GM10248 (cell line): ENCODE measurements at places on chromosomes 1 and 21.

GRCh38 chr1:44273560-44274350, 60.5 kb downstream of the DMAP1 start:
- DNase-seq: no peak

- DNase-seq: no peak
Observed at GRCh38 chr1:27361044-27361402, 5.7 kb downstream of the MAP3K6 start.

DNA sequence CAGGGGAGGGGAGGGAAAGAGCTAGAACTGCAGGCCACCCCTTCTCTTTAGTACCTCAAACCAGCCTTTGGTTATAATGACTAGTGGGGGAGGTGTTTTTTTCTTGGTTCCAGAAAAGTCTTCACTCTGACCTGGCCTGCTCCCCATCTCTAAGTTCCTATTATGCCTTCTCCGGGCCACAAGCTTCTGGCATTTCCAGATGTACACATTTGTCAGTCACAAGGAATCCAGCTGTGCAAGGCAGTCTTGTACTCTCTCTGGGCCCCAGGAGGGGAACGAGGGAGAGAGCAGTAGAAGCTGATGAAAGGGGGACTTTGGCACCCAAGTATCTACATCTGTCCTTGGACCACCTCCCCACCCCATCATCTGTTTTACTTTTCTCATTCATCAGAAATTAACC, 2.7 kb upstream of the FALEC start:
- no peak for DNase-seq

DNA sequence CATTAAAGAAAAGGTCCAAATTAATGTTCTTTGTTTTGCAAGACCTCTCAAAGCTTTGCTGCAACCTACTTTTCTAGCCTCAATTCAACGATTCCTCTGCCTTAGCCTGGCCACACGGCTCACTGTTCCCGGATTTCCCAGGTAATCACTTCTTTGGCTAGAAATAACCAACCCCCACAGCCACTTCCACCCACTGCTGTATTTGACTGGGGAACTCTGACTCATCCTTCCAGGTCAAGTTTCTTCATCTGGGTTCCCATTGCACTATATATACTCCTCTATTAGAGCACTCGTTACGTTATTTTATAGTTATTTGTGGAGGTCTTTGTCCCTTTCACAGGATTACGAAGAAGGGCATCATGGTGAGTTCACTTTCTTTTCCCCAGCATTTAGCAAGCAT, 185.9 kb downstream of the CACNA1E start:
- DNase-seq: no peak

GRCh38 chr1:247908766-247909165, 11.3 kb upstream of the OR2T8 start:
- DNase-seq: no peak

DNA sequence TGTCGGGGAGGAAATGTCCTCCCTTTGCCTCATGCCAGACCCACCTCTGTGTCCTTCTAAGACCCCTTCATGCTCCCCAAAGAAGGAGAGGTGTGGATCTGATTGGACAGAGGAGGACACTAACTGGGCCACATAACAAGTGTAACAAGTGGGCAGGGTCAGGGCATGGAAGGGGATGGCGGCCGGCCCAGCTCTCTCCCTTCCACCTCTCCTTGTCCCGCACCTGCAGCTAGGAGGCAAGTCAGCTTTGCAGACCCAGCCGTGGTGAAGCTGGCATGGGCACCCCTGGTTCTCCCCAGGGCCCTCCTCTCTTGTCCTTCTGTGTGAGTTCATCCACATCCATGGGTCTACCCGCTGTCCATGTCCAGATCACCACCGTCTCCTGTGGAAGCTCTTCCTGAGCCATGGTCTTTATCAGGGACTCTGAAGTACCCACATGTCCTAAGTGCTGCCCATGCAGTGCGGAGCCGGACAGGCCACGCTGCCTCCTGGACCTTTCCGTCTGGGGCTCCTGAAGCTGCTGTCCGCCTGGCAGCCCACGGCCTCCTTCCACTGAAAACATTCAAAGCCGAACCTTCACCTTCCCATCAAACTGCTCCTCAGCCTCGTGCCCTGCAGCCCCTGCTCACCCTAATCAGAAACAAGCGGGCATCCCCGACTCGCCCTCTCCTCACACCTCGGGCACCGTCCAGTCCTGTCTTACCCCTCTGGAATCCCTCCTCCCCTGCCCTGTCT, 460.5 kb downstream of the PTPRU start:
- no peak for DNase-seq

GRCh38 chr1:66460776-66461175, 73.2 kb upstream of the SGIP1 start:
- DNase-seq: no peak

DNA sequence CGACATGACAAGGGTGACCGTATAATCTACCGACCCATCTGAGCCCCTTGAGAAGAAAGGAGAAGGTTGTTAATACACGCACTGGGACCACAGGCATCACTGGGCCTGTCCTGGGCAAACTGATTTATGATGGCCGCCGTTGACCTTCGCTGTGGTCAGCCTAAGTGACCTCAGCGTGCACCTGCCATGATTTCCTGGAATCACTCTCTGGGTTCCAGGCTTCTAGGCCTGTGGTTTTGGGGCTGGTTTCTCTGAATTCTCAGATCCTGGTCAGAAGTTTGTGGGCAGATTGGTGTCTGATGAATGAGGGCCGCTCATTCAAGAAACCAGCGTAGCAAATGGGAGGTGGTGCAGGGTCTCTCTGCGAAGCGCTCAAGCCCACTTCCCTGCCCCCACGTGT, 64.0 kb downstream of the SIK1 start:
- no peak for DNase-seq

DNA sequence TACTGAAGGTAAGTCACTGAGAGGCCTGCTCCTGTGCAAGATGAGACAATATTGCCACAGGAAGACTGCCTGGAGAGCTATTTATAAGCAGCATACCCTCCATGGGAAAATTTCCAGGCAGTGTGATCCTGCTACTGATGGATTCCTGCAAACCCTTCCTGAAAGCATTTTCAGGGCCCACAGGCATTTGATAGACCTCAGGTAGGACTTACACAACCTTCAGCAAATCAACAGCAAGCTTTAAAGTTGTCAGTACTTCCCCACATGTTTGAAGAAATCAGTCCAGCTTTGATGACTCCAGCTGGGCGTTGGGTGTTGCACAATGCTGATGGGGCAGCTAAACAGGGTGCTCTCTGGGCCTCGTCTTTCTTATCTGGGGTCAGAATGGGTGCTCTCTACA, 108.8 kb downstream of the PLXNA2 start:
- DNase-seq: no peak

DNA sequence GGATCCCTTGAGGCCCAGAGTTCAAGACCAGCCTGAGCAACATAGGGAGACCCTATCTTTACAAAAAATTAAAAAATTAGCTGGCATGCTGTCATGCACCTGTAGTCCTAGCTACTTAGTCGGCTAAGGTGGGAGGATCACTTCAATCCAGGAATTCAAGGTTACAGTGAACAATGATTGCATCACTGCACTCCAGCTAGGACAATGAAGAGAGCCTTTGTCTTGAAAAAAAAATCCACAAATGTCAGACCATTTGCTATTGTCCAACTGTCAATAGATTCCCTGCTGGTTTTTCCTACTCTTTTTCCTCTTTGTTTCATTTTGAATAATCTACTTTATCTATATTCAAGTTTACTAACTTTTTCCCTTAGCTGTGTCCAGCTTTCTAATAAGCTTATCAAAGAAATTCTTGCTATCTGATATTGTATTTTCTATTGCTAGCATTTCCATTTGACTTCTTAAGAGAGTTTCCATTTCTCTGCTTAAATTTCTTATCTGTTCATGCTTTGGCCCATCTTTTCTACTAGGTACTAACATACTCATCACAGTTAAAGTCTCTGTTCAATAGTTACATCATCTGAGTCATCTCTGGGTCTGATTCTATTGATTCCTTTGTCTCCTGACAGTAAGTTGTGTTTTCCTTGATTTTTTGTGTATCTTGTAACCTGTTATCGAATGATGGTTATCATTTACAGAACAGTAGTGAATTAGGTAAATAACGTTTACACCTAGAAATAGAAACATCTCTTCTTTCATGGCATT, 14.8 kb downstream of the MT1HL1 start:
- no peak for DNase-seq

DNA sequence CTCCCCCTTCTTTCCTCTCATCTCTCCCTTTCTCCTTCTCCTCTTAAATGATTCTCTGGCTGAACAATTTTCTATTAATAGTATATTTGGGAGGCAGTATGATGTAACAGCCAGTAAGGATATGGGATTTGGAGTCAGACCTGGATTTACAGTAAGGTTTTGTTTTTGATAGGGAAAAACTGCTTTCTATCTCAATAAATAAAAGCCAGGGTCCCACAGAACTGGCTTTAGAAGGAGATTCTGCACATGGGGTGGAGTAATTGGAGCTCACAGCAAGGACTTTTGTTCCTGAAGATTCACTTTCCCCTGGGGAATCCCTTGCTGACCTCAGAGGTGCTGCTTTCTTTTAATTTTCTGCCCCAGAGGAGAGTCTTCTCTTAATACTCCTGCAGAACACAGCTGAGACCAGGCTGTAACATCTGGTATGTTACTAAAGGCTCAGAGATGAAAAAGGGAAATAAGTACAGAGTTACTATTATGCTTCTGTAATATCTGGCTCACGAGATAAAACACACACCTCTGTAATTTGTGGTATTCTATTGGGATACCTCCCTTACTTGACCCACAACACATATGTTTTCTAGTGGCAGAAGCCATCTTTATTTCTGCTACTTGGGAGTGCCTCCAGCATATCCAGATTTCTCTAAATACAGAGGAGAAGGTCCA, 13.4 kb downstream of the EPB41 start:
- no peak for DNase-seq

GRCh38 chr1:118116909-118117308, 68.1 kb downstream of the SPAG17 start:
- no peak for DNase-seq

- DNase-seq: no peak
Observed at GRCh38 chr1:58818976-58819375, 35.1 kb upstream of the JUN start.

DNA sequence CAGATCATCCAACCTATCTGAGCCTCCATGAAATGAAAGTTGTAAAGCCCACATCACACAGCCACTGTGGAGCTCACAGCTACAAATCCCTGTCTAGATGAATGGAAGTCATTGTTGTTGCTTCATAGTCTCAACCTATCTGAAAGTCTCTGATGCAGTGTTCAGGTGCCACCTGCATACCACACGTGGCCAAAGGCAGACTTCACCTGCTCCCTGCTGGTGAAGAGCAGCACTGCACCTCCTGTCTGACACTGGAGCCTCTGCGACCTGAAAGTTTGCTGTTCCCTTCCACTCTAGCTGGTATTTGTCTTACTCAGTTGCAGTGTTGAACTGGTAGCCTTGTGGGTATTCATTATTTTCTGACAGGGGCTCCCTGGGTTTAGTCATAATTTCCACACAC, 18.4 kb downstream of the LORICRIN start:
- peak; percentile 62 for DNase-seq

DNA sequence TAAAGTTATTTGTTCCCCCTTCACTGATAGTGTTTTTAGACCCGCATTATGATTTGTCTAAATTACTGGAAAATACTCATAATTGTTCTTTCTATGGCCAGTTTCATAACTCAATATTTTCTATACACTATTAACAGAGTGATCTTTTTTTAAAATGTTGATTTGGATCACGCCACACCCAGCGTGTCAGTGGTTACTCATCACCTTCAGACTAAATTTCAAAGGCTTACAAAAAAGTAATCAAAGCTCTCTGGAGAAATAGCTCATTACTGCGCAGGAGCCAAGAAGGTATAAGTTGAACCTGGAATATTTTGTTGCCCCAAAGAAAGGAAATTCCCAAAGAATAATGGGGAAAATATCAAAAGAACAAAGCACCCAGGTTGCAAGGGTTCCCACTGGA, 104.9 kb downstream of the EVI5 start:
- no peak for DNase-seq

DNA sequence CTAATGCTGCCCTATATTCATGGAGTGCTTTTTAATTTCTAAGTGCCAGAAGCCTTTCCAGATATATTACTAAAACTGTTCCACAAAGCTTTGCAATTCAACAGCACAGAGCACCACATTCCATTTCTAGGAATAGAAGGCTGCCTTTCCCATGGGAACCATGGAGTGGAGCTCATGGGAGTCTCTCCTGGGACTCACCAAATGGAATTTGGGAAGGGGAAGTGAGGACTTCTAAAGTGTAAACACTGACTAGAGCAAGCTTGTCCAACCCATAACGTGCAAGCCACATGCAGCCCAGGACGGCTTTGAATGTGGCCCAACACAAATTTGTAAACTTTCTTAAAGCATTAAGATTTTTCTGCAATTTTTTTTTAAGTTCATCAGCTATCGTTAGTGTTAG, 190.4 kb upstream of the TNR start:
- no peak for DNase-seq

GRCh38 chr21:14864211-14865021, 200.4 kb downstream of the NRIP1 start:
- peak; percentile 48 for DNase-seq

GRCh38 chr1:84541679-84542078, 32.6 kb downstream of the CTBS start:
- DNase-seq: no peak

DNA sequence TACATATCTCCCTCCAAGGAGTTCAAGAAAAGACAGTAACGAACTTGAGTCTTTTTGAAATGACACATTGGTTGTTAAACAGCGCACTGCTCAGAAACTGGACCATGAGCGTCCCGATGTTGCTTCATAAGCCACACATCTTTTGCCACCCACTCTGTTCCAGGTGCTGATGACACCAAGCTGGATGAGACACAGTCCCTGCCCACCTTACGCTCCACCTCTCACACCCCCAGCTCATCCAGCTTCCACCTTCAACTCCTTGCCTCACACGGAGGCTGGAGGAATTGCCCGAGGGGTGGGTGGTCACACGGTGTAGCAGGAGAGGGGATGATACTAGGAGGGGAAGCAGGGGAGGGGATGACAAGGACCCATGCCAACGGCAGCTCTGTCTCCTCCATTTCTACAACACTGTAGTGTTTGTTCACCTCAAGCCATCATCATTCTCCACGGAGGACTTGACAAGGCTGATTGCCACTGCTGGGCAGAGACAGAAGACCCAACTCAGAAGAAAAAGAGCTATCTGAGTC, 148.5 kb upstream of the TNR start:
- no peak for DNase-seq

DNA sequence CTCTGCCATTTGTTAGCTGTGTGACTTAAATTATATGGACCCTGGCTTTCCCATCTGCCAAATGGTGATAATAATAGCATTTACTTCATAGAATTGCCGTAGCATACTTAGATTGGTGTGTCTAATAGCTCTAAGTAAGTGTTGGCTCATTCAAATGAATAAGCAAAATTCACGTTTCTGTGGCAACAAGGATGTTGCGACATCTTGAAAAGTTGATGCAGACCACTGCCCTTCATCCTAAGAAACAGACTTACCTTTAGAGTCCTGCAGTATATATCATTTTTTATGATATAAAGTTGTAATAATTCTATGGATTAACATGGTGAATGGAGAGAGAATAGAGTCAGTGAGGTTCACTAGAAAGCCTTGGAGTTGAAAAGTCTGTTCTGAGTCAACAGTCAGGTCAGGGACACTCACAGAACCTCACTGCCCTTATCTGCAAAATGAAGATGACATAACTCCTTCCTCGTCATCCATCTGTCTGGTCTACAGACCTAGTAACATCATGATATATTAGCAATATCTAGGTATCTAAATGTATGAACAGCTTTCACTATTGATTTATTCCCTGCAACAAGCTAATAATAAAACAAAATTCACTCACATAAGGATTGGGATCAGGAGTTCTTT, 167.3 kb upstream of the C8B start:
- no peak for DNase-seq
